ENCODE measurements at places on chromosomes 16 and 17.

- peak; percentile 79 for DNase-seq
Observed at GRCh38 chr17:82236142-82236971, 7.5 kb downstream of the SLC16A3 start.

DNA sequence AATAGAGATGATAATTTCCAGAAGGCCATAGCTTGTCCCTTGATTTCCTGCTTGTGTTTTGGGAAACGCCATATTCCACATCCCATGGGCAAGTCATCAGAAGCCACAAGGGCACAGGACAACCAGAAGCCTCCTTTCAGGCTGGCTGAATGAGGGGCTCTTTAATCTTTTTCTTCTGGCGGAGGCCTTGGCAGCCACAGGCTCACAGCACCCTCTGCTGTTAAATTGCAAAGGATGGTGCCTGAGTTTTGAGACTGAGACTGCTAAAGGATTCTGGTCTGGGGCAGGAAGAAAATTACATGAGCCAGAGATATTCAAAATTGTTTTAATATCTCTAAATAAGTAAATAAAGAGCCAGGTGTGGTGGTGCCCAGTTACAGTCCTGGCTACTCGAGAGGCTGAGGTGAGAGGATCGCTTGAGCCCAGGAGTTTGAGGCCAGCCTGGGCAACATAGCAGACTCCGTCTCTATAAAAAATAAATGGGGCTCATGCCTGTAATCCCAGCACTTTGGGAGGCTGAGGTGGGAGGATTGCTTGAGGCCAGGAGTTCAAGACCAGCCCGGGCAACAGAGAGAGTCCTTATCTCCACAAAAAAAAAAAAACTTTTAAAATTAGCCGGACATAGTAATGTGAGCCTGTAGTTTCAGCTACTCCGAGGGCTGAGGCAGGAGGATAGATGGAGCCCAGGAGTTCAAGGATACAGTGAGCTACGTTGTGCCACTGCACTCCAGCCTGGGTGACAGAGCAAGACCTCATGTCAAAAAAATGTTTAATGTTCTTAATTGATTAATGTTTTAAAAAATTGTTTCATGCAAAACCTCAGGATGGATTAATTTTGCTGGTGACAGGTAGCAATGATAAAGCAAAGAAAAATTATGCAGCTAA is 26.3 kb downstream of the AARSD1 start:
- peak; percentile 61 for DNase-seq

GRCh38 chr17:37092071-37092470 is 143.3 kb downstream of the AATF start:
- no peak for DNase-seq

DNA sequence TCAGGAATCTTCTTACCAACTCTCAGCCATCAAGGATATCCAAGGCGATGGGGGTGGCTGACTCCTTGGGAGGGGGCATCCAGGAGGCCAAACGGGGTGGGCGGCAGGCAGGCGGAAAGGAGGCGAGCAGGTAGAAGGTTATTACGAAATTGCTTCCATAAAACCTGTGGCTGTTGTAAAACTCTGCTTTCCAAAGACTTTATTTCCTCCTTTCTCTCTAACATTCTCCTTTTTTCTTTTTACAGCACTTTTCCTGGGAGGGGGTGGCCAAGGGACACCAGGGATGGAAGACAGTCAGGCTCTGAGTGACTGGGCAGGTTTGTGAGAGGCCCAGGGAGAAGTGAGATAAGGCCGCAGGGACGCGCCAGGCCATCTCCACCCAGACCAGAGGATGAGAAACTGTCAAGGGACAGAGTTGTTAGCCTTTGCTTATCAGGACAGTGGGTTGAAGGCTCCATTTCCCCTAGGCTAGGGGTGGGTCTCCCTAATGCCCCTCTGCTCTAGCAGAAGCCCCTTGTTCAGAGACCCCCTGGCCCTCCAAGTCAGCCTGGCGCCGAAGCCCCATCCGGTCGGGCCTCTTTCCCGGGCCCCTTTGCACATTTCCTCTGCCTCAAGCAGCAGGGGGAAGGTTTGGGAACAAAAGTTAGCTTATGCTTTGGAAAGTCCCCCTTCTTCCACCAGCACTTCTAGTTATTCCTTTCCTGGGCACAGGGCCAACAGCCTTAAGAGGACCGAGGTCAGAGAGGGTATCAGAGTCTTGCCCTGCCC is 5.0 kb upstream of the HOXB9 start:
- peak; percentile 29 for DNase-seq

GRCh38 chr16:67719778-67720144 is 645 bp upstream of the GFOD2 start:
- peak; percentile 52 for DNase-seq

DNA sequence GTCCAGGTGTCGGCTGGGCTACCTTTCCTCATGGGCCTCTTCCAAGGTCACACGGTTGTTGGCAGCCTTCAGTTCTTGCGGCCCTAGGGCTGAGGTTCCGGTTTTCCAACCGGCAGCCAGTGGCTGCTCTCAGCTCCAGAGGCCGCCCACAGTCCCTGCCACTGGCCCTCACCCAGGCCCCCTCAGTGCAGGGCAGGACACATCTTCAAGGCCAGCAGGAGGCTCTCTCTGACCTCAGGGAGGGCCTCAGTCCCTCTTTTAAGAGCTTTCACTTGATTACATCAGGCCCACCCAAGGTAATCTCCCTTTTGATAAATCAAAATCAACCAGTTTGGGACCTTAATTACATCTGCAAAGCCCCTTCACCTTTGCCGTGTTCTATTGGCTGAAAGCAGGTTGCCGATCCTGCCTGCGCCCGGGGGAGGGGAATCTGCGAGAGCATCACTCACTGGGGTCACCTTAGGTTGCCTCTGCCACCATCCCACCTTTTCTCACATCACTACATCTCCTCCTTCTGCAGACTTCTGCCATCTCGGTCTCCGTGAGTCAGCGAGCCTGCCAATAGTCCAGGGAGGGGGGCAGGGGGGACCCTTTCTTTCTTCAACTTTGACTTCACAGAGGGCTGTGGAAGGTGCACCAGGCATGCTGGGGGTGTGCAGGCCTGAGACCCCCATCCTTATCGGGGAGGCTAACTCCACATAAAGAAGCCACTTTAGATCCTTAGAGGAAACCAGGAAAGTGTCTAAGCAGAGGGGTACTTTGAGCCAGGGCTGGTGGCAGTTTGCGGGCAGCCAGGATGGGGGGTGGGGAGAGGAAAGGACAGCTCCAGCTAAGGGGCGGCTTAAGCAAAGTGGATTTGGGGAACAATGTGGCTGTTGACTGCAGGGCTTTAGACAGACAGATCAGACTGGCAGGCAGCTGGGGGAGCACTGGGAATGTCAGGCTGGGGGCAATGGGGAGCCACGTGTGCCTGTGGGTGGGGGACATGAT is 28.8 kb upstream of the NXPH3 start:
- no peak for DNase-seq

GRCh38 chr17:41415411-41415810 is 9.0 kb downstream of the KRT37 start:
- DNase-seq: no peak

- no peak for DNase-seq
Observed at GRCh38 chr17:59527931-59528330, 37.5 kb upstream of the DHX40 start.

DNA sequence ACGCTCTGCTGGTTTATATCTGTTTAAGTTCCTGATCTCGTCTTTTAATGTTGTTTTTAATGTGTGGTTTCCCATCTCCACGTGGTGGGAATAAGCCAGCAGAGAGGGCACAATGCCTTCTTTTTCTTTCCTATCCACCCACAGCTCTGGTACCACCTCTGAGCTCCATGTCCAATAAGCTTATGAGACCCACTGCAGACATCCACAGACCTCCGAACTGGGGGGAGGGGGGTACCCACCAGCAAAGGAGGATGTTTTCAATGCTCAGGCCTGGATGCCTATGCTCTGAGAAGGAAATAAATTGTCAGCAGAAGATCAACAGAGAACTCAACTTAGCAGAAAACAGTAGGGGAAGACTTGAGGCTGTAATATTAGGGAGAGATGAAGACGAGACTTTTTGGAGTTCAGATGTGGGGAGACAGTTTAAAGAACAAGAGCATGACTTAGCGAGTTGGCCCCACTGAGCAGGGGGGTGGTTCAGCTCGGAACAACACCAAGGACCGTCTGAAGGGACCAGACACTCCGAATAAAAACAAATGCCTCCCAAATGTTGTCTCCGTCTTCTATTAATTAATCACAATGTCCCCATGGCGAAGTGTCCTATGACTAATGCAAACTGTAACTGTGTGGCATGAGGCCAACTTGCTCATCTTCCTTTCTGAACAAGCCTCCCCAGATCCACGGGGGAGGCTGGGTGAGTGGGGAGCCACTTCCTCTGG is 62.7 kb downstream of the GAS7 start:
- DNase-seq: peak; percentile 64

- DNase-seq: no peak
Observed at GRCh38 chr17:60371818-60372510, 20.0 kb downstream of the USP32 start.

GRCh38 chr16:58814348-58814801 is 80.3 kb upstream of the GOT2 start:
- DNase-seq: peak; percentile 64

GRCh38 chr16:6665126-6665525 is 667.5 kb upstream of the RBFOX1 start:
- no peak for DNase-seq

GRCh38 chr16:5205361-5206040 is 107.9 kb upstream of the EEF2KMT start:
- DNase-seq: no peak

GRCh38 chr17:15260376-15261257 is 4.5 kb downstream of the PMP22 start:
- DNase-seq: peak; percentile 96

DNA sequence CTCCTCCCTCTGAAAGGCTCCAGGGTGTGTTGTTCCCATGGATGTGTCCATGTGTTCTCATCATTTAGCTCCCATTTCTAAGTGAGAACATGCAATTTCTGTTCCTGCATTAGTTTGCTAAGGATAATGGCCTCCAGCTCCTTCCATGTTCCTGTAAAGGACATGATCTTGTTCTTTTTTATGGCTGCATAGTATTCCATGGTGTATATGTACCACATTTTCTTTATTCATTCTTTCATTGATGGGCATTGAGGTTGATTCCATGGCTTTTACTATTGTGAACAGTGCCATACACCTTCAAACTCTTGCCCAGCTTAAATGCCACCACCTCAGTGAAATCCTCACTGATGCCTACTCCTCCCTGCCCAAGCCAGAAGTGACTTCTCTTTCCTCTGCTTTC is 4.5 kb upstream of the ORAI3 start:
- no peak for DNase-seq

GRCh38 chr16:48540222-48540900 is 69.6 kb downstream of the N4BP1 start:
- DNase-seq: no peak

DNA sequence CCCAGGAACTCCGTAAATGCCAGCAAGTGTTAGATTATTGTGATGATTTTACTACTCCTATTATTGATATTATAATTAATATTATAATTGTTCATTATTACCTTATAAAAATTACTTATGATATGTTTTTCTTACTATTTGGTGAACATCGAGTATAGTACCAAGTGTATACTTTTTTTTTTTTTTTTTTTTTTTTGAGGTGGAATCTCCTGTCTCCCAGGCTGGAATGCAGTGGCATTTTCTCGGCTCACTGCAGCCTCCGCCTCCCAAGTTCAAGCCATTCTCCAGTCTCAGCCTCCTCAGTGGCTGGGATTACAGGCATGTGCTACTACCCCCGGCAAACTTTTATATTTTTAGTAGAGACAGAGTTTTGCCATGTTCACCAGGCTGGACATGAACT is 347.0 kb downstream of the WWOX start:
- no peak for DNase-seq

DNA sequence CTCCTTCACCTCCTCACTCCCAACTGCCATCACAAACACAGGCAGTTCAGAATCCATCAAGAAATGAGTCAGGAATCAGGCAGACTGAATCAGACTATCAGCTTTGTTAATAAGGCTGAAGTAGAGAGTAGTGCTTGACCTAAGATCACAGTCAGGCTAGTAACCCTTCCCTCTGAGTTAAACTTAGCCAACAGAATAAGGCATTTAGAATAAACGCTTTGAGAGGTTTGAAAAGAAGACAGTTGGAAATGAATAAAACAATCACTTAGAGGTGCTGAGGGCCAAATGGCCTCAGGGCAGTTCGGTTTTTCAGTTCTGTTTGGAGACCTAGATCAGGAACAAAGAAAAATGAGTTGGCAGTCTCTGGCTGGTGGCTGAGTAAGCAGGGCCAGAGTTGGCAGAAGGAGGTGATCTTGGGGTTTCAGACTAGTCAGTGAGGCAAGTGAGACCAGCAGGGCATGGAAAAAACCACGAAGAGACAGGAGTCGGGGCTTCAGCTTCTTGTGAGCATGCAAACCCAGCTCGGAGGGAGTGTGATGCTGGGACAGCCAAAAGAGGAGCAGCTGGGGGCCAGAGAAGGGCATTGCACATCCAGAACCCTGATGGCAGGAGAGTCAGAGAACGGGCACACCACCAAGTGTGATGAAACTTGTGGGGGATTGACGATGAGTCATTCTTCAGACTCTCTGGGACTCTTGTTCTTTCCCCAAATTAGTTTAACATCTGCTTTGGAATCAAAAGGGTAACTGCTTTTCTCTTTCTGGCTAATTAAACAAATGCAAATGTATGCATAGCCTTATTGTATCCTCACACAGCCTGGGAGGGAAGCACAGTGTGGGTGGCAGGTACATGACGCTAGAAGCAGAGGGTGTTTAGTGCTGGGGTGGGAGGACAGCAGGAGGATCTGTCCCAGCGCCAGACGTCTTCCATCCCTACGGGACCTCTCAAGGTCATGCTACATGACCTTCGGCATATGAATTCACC is 54.8 kb downstream of the SPECC1 start:
- DNase-seq: peak; percentile 80

DNA sequence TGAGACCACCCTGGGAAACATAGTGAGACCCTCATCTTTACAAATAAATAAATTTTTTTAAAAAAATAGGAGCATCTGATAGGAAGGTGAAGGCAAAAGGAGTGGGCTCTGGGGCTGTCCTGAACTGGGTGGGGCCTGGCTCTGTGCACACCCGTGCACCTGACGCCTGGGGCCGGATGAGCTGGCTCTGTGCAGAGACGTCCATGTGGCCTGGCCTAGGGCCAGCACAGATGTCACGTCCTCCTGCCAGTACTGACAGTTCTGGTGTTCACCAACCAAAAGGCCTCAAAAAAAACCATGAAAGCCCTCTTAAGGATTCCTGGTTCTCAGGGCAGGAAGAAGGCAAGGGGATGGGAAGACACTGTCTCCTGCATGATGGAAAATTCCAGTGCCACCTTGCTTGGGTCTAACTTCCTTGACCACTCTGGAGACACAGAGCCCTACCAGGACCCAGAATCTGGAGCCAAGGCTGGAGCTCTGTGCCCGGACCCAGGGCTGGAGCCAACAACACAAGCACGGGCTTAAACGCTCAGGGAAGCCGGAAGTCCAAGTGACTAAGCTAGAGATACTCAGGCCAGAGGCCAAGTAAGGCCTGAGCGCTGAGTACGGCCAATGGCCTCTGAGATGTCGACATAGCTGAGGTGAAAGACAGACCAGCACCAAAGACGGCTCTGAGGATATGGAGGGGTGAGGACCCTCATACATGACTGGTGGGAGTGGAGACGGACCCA is 32.9 kb downstream of the COPRS start:
- no peak for DNase-seq
